ENCODE measurements at places on chromosomes 13 and 19.

DNA sequence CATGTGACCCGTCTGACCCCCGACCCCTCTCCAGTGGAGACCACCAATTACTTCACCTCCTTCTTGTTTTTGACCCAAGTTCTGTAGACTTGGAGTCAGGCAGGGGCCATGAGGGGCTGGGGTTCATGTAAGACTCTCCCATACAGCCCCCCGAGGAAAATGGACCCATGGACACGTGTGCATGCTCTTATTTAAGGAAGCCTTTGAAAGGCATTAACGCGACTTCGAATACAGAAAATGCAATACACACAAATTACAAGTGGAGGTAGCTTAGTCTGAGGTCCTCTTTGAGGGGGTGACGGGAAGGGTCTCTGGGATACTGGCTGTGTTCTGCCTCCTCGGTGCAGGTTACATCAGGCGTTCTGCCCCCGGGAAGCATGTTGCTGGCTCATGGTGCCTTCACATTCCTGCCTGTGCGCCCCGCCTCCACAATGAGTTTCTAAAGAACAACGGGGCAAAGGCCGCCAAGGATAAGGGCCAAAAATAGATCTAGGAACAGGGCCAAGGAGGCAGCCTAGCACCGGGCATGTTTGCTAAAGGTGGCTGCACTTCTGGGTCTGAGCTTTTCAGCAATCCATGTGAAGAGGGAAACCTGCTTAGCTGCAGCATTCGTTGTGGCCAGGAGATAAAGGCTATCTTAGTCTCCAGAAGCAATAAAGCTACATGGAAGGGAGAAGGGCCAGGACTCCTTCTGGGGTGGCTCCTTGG, 54.5 kb downstream of the RAB20 start:
- DNase-seq, result no peak

DNA sequence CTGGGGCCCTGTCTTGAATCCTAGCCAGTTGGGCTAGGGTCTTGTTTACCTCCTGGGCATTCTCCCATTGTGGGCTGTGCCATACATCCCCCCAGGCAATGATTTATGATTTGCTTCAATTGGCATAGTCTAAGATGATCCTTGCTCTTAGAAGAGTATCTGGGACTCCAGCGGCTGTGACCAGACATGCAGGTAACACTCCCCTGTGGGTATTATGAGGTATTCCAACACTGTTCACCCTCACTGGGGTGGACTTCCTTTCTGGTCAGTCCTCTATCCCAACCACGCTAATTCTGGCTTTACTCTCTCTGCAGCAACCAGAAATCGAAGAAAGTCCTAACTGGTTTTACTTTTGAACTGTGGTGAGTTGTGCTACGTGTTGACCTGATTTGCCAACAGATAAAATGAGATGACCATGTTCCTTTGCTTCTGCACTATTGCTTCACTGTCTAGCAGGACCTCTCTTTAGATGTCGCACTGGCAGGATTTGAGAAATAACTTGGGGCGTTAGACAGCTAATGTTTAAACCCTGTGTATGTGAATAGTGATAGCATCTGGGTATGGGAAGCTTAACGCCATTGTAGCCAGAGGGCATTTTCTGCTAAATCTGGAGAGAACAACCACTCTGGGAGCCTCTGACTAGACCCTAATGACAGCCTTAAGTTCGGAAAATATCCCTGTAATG, 6.7 kb upstream of the LRCH1 start:
- no peak for DNase-seq

GRCh38 chr13:21980049-21980448, 309.2 kb downstream of the FGF9 start:
- DNase-seq, result no peak

DNA sequence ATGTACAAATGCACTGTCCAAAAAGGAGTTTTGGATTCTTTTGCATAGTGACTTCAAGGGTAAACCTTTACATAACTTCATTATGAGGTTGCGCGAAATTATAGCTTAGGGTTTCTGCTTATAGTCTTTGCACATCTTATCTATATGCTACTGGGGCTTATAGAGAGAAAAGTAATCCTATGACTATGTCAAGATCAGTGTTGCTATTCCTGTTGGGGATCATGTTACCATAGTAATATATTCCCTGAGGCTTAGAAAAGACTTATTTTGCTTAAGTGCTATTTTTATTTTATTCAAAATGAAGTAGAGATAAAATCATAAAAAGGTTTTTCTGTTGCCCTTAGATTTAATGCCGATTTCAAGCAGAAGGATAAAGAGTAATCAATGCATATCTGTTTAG, 14.7 kb upstream of the POSTN start:
- no peak for DNase-seq

- no peak for DNase-seq
Measured at GRCh38 chr13:113863524-113864272, at the start of gene GAS6. GAS6 (minus strand) TSS chr13:113864076; CDS start chr13:113863920, 156 bp downstream.

DNA sequence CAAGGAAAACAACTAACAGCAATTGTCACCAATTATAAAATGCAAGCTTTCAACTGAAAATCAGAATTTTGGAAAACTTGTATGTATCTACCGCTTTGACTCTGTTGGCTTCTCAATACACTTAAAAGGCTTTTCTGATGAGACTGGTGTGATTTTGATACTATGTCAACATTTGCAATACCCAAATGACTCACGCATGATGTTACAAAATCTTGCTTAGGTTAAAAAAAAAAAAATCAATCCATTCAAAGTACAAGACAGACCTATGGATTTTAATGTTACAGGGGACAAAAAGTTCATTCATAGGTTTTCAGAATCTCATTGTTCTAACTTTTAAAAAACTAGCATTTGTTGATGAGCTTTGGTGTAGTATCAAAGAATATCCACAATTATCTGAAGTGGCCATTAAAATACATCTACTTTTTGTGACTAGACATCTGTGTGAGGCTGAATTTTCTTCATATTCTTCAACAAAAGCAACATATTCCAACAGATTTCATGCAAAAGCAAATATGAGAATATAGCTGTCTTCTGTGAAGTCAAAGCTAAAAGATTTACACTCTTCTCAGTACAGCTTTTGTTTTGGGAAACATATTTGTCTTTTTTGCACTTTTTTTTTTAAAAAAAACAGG, 10.7 kb downstream of the ELF1 start:
- no peak for DNase-seq

DNA sequence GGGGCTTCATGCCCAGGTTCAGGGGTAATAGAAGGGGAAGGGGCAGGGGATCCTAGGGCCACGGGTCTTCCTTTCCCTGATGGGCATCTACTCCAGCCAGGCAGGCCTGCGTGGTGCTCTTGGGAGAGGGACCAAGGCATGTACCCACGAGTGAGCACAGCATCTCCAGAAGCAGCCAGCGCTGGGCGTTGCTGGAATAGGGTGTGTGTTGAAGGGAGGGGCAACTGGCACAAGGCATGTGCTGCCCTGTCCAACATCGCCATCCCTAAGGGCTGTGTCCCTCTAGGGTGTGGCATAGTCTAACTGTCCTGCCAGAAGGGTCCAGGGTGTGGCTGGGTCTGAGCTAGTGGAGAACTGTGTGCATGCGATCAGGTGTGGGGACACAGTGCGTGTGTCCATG, 2.9 kb downstream of the NOTCH3 start:
- DNase-seq, result no peak

- no peak for DNase-seq
Measured at GRCh38 chr13:32039528-32039927, 8.0 kb downstream of the FRY start.

DNA sequence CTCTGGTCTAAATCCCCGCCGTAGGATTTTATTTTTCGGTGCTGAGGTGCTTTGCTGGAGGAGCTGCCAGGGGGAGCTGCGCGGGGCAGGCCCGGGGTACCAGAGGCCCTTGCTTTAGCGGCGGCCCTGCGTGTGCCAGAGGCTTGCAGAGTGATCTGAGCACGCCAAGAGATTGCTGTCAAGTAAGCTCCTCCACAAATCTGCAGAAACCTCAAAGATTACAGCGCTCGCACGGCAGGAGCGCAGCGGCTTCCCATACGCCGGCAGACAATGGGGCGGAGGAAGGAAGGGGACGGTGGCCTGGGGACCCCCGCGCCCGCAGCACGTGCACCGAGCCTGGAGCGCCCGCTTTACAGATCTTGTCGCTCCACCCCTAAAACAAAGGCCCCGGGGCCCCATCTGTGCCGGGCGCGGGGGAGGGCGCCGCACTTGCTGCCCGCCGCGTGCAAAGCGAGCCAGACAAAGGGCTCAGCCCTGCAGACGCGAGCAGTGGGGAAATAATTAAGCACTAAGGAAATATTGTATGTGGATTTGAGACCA, 9.1 kb upstream of the C19orf12 start:
- no peak for DNase-seq

DNA sequence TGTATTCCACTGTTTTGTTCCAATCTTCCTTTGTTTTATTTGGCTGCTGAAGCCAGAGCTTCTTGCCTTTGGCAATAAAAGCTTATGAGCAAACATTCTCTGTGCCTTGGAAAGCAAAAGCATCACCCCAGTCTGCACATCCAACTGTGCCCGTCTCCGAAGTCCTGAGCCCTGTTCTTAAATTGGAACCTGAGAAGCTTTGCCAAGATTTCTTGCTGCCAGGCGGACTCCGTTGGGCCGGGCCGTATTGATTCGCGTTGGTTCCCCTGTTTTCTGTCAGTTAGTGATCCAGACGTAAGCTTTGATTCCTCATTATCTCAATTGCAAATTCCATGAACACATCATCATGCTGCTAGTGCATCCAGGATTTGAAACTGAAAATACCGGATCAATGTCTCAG, 793.0 kb downstream of the OLFM4 start:
- DNase-seq, result no peak

- no peak for DNase-seq
Measured at GRCh38 chr19:3656747-3657394, 30.3 kb upstream of the CACTIN start.

DNA sequence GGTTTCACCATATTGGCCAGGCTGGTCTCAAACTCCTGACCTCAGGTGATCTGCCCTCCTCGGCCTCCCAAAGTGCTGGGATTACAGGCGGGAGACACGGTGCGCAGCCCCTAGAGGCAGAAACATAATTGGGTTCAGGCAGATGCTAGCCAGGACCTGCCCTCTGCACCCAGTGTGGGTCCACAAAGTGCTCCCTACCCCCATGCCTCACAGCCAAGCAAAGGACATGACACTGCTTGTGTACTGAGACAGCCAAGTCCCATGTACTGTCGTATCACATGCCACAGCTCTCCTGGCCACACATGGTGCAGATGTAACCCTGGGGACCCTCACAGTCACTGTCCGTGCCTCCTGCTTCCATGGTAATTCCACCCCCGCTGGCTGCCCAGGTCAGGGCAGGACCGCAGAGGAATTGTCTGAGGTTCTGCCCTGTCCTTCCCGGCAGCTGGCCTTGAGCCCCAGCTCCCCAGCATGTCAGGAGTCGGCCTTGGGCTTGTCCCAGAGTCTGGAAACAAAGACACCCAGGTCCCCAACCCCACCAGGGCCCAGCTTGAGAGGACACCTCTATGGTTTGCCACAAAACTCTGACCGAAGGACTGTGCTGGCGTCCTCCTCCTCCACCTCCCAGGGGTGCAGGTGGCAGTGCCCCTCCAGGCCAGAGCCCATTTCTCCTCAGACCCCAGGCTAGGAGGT, 7.6 kb downstream of the PRR36 start:
- no peak for DNase-seq

GRCh38 chr13:46160471-46161066, 21.4 kb downstream of the LCP1 start:
- no peak for DNase-seq

DNA sequence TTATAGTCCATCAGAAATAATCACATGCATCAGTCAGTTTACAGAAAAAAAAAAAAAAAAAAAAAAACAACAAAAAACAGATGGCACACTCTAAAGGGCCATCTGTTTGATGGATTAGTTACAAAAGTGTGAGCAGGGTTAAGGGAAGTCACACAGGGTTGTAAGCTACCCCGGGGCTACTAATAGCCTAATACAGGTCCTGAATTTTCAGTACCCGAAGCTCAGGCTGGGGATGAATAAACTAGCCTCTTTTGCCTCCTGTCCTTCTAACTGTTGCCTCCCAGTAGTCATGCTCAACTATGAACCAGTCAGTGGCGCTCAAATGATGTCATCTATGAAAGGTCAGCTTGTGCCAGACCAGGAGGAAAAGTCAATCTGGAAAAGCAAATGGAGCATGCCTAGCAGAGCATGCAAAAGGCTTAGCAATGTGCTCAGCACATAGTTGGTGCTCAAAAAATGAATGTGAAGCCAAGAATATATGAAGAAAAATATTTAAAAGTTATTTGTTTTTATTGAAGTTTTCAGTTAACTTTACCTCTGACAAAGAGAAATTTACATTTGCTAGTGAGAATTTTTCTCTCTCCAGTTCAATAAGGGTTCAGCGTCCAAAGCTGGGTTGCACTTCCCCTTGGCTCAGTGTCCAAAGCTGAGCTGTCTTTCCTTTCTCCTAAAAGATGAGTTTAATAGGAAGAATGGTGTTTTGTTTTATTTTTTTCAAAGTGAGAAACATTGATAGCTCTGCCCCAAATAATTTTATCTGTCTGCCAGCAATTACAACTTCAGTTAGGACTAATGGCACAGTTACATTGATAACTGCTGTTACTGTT, 30.8 kb upstream of the LRCH1 start:
- no peak for DNase-seq

DNA sequence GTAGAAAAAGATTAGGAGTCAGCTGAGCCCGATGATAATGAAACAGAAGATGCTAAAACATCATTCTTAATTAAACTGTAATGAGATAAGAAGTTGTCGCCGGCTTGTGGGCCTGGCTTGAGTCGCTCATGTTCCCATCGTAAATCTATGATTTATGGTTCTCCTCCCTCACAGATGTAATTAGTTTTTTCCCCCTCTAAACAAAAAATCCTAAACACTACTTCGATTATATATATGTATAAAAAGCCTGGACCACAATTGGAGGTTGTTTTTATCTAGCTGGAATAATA, 151.3 kb downstream of the PTPRS start:
- no peak for DNase-seq

- no peak for DNase-seq
Measured at GRCh38 chr19:13138916-13139198, 11.3 kb downstream of the STX10 start.

- peak; percentile 45 for DNase-seq
Measured at GRCh38 chr19:51441410-51442390, 16.6 kb downstream of the SIGLEC8 start.

- no peak for DNase-seq
Measured at GRCh38 chr13:45103449-45103848, 16.9 kb upstream of the GTF2F2 start.

All from activated naive CD4-positive, alpha-beta T cell (primary cell).